ENCODE measurements at places on chromosomes 12 and 14.

- peak; percentile 56 for DNase-seq
These were observed 12.0 kb downstream of the CLSTN3 start for GRCh38 chr12:7142056-7142644.

- no peak for DNase-seq
These were observed 27.7 kb upstream of the PEX5 start for GRCh38 chr12:7161811-7162210.

- no peak for DNase-seq
These were observed 7.9 kb upstream of the HOXC13 start for GRCh38 chr12:53930591-53931255.

DNA sequence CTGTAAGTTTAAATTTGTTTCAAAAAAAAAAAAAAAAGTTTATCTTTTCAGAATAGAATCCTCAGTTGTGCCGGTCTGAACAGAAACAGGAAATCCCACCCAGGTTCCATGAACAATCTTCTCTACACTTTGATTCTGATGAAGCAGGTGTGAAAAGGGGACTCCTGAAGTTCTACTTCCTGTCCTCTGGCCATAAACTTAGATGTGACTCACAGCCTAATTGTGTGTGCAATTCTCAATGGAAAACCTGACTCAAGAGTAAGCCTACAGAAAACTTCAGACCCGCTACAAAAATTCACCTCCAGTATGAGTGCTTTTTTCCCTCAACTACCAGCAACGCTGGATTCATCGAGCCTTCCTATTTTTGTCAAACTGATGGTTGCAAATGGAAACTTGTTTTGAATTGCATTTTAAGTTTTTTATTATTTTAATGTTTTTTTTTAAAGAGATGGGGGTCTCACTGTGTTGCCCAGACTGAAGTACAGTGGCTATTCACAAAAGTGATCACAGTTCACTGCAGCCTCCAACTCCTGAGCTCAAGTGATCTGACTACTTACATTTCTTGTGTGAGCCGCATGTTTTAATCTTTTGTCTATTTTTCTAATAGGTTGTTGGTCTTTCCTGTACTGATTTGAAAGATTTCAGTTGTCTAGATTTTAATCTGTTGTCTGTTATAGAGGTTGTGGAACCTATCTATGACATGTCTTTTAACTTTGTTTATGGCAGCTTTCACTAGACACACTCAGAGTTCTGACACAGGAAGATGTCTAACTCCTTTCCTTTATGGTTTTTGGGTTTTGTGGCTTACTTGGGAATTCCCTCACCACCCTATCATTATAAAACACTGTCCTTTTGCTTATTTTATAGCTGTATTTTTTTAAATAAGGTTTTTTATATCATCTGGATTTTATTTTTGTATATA is 37.6 kb downstream of the ATG14 start:
- peak; percentile 35 for DNase-seq

GRCh38 chr14:70907996-70908934 is 1.0 kb downstream of the PCNX1 start:
- peak; percentile 45 for DNase-seq

DNA sequence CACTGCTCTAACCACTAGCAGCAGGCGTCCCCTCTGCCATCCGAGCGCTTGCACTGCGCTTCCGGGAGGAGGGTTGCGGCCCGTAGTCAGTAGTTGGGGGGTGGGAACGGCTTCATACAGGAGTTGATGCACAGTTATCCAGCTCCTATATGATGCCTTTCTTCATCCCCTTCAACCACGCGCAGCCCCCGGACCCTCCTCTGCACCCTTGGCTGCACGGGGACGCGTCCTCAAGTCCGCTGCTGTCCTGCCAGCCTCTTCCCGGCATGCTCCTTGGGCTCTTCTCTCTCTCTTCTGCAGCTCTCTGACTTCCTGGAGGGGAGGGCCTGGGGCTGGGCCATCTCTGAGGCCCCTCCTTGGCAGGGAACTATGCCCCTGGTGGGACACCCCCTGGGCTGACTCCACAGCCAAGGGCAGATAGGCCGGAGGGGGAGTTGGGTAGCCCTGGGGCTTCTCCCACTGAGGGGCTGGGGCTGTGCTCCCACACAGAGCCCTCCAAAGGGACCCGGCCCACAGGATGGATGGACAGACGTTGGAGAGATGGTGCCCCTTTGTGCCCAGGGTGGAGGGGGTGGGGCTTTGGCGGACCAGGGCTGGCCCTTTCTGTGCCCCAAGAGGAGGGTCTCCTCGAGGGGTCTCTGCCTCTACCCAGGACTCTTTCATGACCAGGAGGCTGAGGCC is 29.0 kb downstream of the RTL1 start:
- DNase-seq = no peak

GRCh38 chr14:31479027-31479426 is 8.8 kb downstream of the GPR33 start:
- DNase-seq = no peak

GRCh38 chr14:50113381-50114035 is 2.9 kb downstream of the VCPKMT start:
- no peak for DNase-seq

DNA sequence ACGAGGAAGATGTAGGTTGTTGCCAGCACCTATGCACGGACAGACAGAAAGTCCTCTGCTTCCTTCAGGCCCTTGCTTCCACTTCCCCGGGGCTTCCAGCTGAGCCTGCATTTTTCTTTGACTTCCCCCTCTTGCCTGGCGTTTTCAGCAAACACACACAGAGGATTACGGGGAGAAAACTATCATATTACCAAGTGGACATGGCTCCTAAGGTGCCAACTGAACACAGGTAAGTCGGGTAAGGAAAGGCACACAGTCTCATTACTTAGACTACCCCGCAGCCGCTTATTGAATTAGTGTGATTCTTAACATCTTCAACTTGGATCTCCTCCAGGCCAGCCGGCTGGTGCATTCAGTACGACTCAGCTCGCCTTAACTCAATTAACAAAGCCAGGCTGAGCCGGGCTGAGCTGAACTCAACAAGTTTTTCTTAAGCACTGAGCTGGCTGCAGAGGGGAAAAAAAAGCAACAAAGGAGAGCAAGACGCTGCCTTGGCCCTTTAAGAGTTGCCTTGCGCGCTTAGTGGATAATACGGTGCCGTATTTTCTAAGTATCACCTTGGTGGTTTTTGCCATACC is 19.2 kb upstream of the MAP1LC3B2 start:
- DNase-seq = peak; percentile 78

- DNase-seq = no peak
These were observed 13.6 kb downstream of the BCL7A start for GRCh38 chr12:122035292-122035691.

DNA sequence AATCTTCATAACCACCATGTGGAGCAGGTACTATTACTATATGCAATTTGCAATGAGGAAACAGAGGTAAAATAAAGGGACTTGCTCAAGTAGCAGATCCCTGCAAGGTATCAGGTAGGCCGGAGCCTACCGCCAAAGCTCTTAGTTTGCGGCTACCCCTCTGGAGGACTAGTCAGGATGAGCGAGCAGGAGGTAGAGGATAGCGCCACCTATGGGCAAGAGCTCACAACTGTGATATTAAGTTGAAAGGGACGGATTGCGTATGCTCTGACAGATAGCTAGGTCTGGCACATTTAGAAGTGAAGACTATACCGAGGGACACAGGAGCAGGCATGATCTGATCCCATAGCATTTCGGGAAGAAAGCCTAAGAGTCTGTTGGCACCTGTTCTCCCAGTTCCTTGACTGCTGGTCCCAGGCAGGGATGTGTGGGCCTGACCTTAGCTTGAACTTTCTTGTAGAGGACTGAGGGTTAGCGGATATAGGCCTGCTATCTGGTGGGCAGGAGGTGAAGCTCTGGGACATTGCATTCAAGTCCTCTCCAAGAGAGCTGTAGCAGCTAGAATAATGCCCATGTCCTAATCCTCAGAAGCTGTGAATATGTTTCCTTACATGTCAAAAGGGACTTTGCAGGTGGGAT is 48.0 kb downstream of the SLC17A8 start:
- peak; percentile 45 for DNase-seq

DNA sequence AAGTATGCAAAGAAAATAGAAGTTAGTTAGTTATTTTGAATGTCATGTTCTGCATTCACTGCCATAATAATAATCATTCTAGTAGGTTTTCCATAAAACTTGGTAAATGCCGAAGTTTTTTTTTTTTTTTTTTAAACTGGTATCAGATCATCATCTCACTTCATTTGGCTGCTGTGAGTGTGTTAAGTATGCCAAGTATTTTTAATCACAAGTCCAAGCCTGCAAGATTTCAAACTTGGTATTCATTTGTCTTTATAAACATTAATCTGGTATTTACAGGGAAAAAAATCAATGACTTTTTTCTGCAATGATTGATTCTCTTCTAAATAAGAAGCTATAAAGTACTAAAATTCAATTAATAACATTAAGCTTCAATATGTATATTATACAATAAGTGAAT is 248.9 kb downstream of the CCDC59 start:
- no peak for DNase-seq

- no peak for DNase-seq
These were observed 1.2 kb downstream of the NKX2-1 start for GRCh38 chr14:36518586-36519430.

GRCh38 chr14:99271221-99271941 is 616 bp downstream of the BCL11B start:
- DNase-seq = no peak

GRCh38 chr12:11666131-11667050 is 16.9 kb downstream of the ETV6 start:
- DNase-seq = no peak

GRCh38 chr14:76672123-76672522 is 89.1 kb upstream of the VASH1 start:
- DNase-seq = no peak

DNA sequence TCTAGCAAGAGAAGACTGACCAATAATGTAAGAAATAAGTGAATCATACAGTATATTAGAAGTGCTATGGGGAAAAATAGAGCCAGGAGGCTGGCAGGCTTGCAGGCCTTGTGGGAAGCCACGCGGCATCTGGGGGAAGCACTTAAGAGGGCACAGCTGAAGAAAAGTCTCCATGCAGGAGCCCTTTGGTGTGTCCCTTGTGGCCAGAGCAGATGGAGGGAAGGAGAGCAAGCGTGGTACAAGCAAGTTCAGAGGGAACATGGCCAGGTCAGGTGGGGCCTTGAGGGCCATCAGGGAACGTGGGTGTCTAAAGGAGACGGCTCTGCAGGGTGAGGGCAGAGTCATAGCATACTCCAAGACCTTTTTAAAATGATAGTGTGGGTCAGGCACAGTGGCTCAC is 51.7 kb downstream of the LRRC74A start:
- DNase-seq = no peak

DNA sequence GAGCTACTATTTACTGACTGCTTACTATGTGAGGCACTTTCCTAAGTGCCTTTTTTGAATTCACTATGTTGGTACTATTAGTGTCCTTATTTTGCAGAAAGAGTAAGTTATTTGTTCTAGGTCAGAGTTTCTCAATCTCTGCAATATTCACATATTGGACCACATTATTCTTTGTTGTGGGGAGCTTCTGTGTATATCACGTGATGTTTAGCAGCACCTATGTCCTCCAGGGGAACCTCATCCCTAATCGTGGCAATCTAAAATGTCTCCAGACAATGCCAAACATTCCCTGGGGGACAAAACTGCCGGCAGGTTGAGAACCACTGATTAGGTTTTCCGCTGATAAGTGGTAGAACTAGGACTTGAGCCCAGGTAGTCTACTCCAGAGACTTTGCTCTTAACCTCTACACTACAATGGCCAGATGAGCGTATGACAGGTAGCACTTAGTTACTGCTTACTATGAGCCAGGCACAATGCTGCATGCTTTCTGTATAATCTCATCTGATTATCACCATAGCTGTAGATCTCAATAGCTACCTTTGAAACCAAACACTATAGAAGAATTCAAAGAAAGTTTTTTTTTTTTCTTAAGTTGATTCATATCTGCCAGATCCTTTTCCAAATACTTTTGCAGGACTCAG is 38.9 kb downstream of the NELL2 start:
- DNase-seq = no peak

GRCh38 chr12:75058228-75058627 is 151.4 kb downstream of the KCNC2 start:
- DNase-seq = no peak

DNA sequence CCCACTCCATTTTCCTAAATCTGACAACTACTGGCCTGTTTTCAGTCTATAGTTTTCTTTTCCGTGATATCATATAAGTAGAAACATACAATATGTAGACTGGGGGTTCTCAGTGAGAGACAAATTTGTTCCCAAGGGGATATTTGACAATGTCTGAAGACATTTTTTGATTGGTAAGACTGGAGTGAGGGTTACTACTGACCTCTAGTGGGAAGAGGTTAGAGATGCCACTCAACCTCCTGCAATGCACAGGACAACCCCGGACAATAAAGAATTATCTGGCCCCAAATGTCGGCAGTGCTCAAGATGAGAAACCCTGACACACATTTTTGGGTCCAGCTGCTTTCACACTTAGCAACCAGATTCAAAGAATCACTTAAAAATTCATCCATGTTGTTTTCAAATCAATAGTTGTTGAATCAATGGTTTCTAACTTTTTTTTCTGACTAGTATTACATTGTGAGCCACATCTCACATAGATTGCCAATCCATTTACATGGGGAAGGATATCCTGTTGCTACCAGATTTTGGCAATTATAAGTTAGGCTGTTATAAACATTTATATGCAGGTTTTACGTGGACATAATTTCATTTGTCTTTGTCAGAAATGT is 307.1 kb downstream of the RPL10L start:
- peak; percentile 7 for DNase-seq

- no peak for DNase-seq
These were observed 60.4 kb downstream of the RASSF8 start for GRCh38 chr12:26018926-26019325.

Measured in fibroblast of upper back skin (primary cell).